ENCODE measurements at places on chromosomes 4 and X.
A peak's percentile ranks its signal among the peaks of the same experiment; 100 is the strongest.

- DNase-seq, result no peak
Measured at GRCh38 chr4:10022346-10023049, 1.2 kb upstream of the SLC2A9 start.

DNA sequence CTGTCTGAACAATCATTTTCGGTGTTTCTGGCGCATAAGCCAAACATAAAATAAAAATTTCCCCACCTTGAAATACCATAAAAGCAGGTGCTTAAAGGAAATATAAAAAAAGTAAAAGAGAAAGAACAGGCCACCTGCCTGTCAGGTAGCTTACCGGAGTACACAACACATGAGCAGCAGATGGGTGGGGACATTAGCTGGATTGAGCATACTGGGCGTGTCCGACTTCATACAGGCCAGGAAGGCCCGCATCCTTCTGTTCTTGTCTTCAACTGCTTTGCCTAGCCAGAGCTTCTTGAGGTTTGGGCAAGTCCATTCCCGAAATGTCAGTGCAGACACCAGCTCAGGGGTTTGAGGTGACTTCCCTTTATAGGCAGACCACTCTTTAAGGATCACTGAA, 66.7 kb downstream of the FAM120C start:
- DNase-seq, result no peak

DNA sequence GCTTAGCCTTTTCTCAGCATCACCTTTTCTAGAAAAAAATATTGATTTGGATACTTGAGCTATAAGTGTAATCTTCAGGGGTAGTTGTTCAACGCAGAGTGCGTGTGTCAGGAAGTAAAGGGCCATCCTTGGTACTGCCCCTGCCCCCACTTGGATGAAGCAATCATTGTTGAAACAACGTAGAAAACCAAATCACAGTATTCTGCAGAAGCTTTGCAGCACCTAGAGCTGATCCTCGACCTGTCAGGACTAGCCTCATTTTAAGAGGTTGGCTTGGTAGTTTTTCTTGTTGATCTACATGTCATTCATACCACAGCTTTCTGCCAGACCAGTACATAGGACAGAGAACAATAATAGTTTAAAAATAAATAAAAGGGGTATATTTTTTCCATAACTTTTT, 65.3 kb upstream of the MYOZ2 start:
- DNase-seq, result no peak

- no peak for DNase-seq
Measured at GRCh38 chr4:54657185-54657550, 589 bp upstream of the KIT start.

- DNase-seq, result no peak
Measured at GRCh38 chr4:153039542-153040185, 103.5 kb downstream of the FHDC1 start.

DNA sequence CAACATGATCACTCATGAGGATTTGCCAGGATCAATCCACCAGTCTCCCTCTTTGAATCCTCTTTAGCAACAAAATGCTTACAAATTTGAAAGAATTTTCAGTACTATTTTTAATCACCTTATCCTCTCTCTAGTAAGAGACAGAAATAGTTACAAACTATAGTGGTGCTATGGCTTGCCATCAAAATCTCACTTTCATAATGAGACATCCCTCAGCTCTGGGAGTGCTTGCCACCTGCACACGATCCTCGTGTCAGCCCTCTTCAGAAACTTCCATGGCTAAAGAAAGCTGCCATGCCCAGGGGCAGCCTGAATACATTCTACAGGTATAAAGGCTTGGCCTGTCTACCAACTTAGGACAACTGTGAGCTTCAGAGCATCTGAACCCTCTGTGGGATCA, 5.1 kb upstream of the DHX15 start:
- DNase-seq, result no peak

DNA sequence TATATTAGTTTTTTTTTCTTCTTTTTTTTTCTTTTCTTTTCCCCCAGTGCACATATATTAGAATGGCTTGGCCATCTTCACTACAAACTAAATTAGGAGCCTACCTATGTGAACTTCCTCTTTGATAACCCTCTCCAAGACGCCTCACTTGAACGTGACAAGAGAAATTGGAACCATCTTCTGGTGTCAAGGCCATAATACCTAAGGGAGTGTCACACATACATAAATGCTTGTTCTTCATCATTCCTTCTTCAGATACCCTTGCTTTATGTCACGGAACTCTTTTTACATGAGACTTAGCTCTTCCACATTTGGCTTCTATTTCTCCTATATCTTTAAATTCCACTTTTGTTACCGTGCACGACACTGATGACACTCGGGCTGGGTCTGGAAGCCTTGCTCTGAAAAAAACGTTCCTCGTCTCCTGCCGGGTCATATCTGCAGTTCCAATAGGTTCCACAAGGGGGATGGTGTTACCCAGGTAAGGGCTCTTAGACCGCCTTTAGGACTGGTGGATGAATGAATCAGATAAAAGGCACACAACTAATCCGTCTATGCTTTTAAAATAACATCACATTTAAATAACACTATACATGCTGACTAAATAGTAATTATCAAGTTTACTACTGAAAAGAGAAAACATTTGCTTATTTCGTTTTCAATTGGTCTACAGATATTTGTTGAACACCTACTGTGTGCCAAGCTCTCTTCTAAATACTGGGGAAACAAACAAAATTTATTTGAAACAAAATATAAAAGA, 19.9 kb downstream of the DGAT2L6 start:
- DNase-seq, result no peak

DNA sequence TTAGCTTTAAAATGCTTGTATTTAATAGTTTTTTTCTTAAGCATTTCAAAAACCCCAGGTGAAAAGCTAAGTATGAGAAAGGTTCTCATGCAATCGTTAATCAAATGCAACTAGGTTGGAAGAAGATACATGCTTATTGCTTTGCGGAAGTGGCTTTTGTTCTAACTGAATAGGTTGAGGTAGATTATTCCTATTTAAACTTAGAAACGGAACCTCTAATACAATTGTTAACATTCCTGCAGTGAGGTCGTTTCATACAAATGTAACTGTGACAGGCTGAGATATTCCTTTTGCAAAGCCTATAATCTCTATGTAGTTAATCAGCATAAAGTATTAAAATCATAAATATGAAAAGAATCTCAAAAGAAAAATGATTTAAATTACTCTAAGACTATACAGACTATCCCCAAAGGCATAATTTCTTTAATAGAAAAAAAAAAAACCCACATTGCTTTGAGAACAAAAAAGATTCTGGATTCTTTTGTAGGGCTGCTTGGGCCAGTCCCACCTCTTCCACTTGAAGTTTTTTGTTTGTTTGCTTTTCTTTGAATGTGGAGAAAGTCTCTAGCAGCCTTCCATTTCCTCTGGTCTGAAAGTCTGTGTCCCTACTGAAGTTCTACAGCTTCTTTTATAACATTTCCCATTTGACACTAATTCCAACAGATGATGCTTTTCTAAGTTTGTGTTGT, 25.6 kb upstream of the SORBS2 start:
- no peak for DNase-seq

- no peak for DNase-seq
Measured at GRCh38 chr4:40038977-40039376, 17.7 kb upstream of the N4BP2 start.

GRCh38 chrX:153769865-153770600, 6.0 kb downstream of the PLXNB3 start:
- no peak for DNase-seq

GRCh38 chrX:12496343-12496742, 294.9 kb upstream of the PRPS2 start:
- DNase-seq, result no peak

DNA sequence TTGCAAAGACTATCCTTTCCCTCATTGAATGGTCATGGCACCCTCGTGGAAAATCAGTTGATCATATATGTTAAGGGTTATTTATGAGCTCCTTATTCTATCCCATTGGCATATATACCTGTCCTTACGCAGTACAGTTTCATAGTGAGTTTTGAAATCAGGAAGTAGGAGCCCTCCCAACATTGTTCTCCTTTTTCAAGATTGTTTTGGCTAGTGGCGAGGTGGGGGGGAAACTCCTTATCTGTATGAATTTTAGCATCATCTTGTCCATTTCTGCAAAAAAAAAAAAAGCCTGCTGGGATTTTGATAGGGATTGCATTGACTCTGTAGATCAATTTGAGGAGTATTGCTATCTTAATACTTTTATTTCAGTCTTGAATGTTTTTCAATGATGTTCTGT, 2.5 kb upstream of the USP9X start:
- no peak for DNase-seq

DNA sequence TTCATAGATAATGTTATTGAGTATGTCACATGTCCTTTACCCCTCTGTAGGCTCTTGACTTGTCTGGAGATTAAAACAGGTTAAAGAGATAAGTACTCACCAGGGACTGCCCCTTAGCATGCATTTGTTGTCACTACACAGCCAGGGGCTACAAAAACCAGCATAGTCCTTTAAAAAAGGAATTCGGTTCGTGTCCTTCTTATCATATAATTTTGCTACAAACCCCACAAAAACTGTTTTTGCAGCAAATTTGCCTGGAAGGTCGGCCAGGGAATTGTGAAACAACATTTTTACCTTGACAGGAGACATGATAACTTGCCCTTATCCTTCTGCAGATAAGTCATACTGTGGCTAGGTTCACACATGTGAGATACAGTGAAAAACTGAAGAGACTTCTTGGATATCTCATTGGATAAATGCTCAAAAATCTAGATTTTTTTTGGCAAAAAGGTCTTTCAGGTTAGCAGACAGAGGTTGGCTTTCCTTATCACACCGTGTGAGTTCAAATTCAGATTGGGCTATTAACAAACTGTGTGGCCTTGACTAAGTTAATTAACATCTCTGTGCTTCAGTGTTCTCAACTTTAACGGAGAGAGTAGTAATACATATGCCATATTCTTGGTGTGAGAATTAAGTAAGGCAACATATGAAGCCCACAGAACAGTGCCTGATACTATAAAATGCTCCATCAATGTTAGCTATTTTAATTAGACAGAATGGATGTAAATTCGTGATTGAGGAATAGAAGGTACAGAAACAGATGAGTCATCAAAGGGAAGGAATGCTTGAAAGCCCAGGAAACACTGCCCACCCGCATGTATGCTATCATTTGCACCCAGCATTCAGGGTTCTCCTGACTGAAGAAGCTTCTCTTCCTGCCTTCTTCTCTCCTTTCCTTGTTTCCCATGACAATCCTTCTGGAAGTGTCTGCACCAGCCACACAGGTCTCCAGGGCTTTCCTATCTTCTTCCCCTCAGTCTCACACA, 30.0 kb downstream of the FAM9C start:
- no peak for DNase-seq

DNA sequence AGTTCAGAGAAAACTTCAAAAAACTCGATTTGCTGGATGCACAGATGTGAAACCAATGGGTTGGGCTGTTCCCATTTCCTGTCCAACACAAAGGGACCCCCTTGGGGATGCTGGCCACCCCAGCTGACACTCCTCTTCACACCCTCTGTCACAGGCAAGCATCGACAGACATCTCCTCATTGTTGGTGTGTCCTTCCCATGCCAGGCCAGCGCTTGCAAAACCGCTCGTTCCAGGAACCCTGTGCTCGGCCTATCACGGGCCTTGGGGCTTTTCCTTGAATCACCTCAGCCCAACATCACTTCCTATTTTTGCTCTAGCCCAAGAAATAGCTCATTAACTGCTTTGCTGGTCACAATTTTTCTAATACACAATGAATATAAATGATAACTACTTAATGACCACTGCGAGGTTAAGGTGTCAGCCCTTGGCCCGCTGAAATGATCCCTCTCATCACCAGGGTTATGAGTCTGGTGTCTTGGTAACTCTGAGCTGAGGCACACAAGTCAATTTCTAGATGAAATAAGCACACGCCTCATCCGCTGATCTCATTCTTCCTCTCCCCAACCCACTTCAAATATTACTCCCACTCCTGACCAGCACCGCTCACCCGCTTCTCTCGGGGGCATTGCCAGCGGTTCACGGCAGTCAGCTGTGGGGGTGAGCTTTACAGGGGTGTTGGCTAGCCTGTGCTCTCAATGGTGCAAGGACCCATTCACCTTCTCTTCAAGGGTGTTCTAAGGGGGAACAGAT, 32.3 kb downstream of the BCOR start:
- DNase-seq, result no peak

DNA sequence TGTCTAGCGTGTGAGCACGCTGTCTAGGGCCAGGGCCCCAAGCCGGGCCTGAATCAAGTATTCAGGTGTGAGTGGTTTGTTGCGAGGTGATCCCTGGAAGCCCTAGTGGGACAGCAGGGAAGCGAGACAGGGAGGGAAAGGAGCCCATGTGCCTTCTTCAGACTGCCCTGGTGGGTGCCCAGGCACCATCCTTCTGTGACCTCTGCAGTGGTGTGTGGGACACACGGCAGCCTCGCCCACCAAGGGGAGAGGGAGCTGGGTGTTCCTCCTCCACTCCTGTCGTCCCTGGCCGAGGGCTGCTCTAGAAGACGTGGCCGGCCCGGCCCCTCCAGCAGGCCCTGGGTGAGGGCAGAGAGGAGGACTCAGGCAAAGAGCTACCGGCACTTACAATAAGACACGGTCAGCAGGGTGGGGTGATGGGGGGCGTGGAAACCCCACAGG, 47.4 kb downstream of the HTRA3 start:
- peak; percentile 8 for DNase-seq

GRCh38 chrX:136754651-136755050, 26.1 kb downstream of the ARHGEF6 start:
- peak; percentile 84 for DNase-seq

DNA sequence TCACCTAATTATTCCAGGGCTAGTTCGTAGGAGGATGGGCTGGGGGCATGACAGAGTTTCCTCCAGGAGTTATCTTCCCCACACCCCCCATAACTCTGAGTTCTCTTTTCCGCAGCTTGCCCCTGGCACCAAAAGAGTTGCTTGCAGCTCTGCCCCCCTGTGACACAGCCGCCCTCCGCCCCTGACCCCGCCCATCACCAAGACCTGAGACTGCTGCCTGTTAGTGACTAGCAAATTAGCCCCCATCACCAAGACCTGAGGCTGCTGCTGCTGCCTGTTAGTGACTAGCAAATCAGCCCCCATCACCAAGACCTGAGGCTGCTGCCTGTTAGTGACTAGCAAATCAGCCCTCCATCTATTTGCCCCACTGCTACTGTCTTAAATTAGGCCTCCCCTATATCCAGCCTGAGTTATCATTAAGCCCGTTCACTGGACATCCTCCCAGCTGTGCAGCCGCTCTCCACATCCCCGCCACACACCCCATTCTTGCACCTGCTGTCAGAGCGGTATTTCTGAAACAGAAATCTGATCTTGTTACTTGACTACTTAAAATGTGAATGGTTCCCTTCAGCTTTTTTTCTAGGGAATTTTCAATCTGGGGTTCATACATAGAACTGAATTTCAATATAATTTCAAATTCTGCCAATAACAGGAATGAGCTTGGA, 1.5 kb upstream of the PAPSS1 start:
- DNase-seq, result peak; percentile 42

GRCh38 chr4:60296386-60296785, 903.7 kb upstream of the ADGRL3 start:
- no peak for DNase-seq

GRCh38 chrX:50747471-50747900, 66.5 kb downstream of the SHROOM4 start:
- no peak for DNase-seq

GRCh38 chrX:700936-701335, 70.3 kb downstream of the SHOX start:
- no peak for DNase-seq

GRCh38 chr4:168101026-168101425, 8.7 kb downstream of the ANXA10 start:
- DNase-seq, result no peak

Data from right hindlimb (tissue), 1 donor.